ENCODE measurements at places on chromosomes 11 and 22. TPM values are rescaled to one million over a fixed set of nuclear protein-coding genes. Genes with fewer than 3 reads are reported as not detected.

- H3K36me3 ChIP-seq, result no peaks in the 10 kb centered on the region
- DNase-seq, result no peak
- no peak overlapping the region for H3K4me3 ChIP-seq
- H3K27ac ChIP-seq, result no peak overlapping the region
Measured at GRCh38 chr11:110367571-110367970, 62.2 kb upstream of the FDX1 start.

DNA sequence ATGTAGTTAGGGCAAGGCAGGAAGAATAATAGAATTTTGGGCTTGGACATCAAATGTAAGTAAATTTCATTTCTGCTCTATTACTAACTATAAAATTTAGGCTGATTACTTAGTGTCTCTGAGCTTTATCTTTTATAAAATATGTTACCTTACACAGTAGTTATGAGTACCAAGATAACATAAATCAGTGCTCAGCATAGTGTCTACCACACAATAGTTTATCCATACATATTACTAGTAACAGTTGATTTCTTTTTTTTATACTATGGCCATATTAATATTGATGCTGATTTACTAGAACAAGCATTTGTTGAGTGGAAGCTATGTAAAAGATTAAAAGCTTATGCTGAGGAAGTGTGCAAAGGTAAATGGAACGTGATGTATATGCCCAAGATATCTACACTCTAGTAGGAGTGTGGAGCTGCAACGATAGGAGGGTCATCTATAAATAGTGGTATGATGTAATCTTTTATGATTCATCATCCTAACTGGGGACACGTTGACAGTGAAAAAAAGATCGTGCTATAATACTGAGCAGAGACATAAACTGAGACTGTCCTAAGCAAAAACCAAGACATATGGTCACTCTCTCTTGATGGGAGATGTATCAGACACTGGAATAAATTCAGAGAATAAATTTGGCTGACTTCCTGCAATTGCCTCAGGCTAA lies 8.7 kb upstream of the SLC5A12 start:
- H3K27me3 ChIP-seq, result no peaks in the 10 kb centered on the region
- no peaks in the 10 kb centered on the region for H3K36me3 ChIP-seq
- peak; percentile 4 for DNase-seq
- no peaks in the 10 kb centered on the region for H3K4me1 ChIP-seq

DNA sequence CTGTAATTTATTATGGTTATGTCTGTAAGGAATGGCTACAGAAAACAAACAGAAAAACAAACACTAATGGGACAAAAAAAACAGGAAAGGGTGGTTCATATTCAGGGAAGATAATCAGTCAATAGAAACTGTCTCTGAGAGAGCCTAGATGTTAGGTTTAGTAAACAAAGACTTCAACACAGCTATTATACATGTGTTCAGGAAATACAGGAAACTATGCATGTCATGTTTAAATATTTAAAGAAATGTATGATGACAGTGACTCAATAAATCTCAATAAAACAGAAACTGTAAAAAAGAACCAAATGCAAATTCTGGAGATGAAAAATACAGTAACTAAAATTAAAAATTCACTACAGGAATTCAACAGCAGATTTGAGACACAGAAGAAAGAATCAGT lies 76.0 kb downstream of the PACS1 start:
- H3K27me3 ChIP-seq, result no peaks in the 10 kb centered on the region
- no peak for DNase-seq
- H3K27ac ChIP-seq, result no peak overlapping the region
- no peak overlapping the region for H3K4me3 ChIP-seq

DNA sequence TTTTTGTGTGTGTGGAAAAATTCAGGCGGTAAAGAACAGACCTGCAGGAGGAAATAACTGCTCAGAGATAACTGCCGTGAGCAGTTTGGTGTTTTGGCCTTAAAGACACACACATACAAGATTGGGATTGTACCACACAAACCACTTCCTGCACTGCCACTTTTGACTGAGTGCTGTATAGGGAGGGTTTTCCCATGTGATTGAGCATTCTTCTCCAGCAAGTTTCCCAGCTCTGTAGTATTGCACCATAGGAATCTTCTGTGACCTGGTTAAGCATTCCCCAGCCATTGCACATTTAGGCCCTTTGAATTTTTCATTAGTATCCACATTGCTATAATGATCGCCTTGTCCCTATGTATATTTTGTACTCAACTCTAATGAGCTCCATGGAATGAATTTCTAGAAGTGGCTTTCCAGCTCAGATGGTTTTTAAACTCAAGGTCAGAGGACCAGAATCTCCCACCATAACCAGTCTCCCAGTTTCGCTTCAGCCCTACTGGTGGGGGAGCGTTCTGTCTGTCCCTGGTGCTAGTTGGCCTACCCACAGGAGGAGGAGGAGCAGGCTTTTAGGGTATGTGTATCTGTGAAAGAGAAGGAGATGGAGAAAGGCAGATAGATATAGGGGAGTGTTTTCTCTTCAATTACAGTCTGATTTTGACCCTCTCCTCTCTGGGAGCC lies 9.3 kb downstream of the CD82 start:
- H3K27ac ChIP-seq, result no peak overlapping the region
- no peak overlapping the region for H3K4me3 ChIP-seq
- peaks cover 15% of the 10 kb centered on the region for H3K4me1 ChIP-seq
- H3K36me3 ChIP-seq, result no peaks in the 10 kb centered on the region

- no peak for DNase-seq
- no peak overlapping the region for H3K27ac ChIP-seq
- H3K36me3 ChIP-seq, result no peaks in the 10 kb centered on the region
Measured at GRCh38 chr11:85495918-85496317, 131.2 kb downstream of the DLG2 start.

The NXPE2 gene
- polyA plus RNA-seq, result not detected

The MPEG1 gene
- polyA plus RNA-seq, result not detected

The HPX gene
- polyA plus RNA-seq, result 2.3 TPM
